ENCODE measurements at places on chromosomes 1 and 21.

DNA sequence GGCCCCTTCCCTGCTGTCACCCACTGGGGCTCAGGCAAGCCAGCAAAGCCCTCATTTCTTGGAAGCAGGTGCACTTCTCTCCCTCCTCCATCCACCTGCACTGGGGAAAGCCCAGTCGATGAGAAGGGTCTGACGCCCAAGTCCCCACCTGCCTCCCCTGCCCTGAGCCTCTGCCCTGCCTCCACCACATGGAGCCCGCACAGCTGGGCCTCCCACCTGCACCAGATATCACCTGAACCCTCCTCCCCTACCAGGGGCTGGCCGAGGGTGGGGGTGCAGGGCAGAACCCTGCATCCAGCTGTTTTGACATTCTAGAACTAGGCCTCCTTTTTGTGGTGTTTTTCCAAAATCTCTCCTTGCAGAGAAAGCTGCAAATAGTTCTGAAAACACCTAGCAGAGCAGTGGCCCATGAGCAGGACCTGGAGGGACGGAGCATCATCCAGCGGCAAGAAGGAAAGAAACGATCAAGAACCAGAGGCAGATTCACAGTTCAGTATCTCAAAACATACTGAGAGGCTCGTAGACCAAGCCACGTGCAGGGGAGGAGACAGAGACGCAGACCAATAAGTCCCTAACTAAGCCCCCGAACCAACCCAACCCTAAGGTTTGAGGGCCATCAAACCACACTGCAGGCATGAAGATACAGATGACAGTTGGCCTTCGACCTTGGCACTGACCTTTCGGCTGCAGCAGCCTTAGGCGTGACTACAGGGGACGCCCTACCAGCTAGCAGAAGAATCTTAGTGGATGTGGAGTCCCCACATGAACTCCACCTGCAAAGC, 16.7 kb downstream of the CHD5 start:
- DNase-seq = no peak

DNA sequence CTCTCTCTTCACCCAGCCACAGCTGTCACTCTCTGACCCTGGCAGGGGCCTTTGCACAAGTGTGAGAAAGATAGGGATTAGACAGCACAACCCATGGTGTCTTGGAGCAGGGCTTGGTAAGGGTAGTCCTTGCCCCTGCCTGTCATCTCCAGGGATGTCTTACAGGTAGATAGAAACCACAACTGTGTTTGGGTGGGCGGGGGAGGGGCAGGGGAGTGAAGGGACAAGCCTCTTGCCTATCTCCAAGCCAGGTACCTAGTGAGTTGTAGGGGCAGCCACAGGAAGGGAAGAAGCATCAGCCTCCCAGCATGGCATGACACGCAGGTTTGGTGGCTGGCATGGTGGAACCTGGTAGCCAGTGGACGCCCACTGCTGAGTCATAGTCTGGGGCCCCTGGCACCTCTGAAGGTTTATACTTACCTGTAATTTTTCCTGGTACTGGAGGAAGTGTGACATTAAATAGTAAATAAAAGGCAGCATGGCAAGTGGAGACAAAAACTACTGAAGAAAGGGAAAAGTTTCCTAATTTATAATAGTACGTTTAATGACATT, 97.5 kb downstream of the CLEC20A start:
- no peak for DNase-seq

DNA sequence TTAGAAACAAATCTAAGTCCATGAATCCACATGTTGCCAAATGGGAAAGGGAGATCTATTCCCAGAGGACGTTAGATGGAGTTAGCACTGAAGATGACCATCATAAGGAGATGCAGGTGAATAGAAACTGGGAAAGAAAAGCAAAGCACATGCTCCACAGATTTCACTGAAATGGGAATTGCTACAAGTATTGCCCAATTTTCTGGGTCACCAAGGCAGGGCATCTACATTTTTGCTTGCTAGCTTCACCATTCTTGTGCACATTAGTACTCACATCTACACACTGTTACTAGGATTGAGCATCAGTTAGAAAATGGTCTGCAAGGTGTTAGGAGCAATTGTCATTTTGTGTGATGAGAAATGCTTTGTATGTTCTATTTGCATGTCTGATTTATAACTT, 99.1 kb downstream of the JAK1 start:
- no peak for DNase-seq

- DNase-seq = no peak
Measured at GRCh38 chr1:113434874-113435175, 44.5 kb downstream of the MAGI3 start.

- no peak for DNase-seq
Measured at GRCh38 chr1:228544921-228545591, 57.9 kb downstream of the RNF187 start.

DNA sequence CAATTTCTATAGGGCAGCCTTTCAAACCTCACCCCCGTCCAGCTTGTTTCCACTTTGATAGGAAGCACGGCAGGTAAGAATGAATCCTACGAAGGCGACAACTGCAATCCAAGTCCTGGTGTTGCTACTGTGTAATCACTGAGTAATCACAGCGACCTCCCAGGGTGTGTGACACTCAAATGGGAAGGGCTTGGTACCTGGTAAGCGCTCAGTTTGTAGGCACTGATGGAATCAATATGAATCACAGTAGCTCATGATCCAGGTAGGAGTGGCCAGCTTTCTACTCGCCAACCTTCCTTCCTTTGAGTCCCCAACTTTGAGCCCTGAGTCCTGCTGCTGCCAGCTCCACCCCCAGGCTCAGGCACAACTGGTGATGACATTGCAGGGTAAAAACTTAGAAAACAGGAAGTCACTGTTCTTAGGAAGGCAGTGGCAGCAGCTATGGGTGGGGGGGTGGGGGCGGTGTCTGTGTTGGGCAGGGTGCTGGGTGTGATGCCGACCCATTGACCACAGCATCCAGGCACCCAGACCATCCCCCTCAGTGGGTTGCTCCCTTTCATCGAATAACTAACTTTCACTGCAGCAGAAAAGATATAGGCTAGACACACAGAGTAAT, 70.7 kb downstream of the CD247 start:
- DNase-seq = no peak

DNA sequence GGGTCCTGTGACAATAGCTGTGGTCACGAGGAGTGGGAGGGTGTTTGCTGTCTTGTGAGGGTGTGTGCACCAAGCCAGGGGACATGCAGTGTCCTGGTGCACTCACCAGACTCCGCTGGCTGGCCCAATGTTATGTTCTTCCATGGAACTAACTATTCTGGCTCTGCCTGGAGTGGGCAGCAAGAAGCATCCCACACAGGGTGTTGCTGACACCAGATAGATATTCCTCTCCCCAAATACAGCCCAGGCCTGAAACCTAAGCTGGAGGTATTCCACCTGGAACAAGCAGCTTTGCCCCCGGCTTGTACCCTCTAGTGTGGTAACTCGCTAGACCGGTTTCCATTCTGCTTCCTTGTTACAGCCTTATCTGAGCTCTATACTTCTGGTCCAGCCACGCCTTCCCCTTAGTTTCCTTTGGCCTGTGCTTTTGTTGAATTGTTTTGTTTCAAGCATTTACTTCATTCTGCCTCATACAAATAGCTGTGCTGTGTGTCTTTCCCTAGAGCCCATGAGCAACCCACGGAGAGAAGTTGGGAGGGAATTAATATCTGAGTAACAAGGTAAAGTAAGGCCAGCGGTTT, 14.7 kb upstream of the LY9 start:
- no peak for DNase-seq

DNA sequence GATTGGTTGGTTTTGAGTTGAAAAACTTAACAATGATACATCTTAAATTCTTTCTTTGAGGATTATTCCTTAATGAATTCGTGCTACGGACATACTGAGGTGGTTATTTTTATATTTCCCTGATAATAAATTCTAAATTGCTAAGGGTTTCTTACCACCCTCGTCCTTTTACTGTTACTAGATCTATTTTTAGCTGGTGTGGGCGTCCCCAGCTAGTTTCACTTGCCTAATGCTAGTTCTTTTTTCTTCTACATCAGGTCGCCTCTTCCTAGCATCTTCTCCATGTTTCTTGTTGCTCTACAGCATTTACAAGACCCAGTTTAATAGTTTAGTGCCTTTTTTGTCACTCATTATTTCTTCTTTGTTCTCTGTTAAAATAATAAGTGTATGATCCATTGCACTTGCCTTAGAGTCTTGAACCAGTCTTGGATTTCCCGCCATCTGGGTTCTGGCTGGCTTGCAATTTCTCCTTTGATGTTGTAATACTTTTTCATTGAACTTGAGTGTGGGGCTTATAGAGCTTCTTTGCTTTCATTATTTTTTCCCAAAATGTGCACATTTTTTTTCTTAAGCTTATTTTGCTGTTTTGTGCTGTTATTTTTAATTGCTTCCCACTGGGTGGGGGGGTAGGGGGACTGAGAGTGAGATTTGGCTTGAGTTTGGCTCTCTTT, 677 bp upstream of the HSD11B1 start:
- no peak for DNase-seq

- no peak for DNase-seq
Measured at GRCh38 chr1:79852004-79852403, 845.5 kb upstream of the ADGRL4 start.

DNA sequence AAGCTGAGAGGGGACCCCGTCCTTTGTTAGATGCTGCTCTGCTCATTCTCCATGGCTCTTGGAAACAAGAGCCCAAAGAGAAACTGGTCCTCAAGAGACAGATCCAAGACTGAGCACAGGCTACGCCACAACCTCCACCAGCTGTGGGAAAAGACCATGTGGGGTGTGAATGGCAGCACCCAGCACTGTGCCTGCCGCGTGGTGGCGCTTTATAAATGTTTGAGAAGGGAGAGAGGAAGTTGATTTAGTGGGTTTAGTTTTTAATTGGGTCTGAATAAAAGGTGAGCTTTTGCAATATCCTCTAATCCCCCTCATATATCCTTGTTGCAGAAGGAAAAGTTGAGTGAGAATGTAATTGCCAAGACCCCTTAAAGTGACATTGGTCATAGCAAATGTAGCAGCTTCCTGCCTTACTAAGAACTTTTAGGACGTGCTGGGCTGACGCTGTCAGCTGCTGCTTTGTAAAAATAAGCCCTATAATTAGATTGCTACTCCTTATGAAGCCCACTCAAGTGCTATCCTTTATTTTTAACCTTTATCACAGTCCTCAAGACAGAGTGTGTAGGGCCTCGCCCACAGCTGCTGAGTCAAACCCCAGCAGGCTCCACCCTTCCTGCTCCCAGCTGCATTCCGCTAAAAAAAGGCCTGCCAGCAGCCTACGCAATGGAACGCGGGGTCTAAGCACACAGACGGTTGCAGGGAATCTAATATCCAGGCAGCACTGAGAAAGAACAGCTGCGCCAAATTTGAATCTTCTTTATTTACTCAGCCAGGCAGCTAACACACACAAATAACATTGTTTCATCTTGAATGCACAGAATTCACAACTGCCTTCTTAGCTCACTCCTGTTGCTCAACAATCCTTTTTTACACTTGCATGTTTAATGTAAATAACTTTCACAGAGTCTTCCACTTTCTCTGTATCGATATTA, 47.4 kb upstream of the PRDX6 start:
- DNase-seq = peak; percentile 39

DNA sequence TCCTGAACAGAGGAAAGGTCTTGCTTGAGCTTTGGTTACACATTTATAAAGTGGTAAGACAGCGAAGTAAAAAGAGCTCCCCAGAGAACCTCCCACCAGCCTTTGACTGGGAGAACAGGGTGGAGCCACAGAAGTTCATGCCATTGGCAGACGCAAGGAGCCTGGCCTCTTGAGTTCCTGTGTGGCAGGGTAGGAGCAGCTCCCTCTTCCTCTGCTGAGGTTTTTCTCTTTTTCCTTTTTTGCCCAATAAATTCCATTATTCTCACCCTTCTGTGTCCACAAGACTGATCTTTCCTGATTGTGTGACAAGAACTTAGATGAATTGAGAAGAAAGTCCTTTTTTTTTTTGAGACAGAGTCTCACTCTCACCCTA, 4.3 kb downstream of the THEM4 start:
- DNase-seq = no peak

DNA sequence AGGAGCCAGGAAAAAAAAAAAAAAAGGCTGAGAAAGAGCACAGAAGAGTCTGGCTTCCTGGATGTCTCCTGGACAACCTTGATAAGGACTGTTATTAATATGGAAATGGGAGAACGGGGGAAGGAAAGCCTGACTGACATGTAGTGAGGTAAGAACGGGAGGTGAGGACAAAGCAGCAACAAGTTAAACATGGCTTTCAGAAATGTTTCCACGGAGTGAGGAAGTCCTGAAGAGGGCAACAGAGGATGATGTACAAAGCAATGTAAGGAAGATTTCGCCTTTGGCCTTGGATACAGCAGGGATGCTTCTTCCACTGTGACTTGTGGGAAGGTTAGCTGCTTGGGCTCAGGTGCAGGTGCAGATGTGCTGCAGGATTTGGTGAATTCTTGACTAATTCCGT, 11.9 kb upstream of the NIBAN1 start:
- no peak for DNase-seq

DNA sequence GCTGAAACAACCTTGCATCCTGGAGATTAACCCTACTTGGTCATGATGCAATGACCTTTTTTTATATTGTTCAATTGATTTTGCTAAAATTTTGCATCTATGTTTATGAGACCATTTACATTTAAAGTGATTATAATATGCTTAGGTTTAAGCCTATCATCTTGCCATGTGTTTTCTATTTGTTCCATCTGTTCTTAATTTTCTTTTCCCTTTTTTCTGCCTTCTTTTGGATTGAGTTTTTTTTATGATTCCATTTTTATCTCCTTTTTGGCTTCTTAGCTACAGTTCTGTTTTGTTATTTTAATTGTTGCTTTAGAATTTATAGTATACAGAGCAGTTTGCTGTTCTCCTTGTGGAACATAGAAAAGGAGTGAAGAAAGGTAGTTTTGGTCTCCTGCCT, 385.1 kb upstream of the USP24 start:
- DNase-seq = no peak

GRCh38 chr1:165344198-165344597, 12.3 kb downstream of the LMX1A start:
- DNase-seq = no peak

DNA sequence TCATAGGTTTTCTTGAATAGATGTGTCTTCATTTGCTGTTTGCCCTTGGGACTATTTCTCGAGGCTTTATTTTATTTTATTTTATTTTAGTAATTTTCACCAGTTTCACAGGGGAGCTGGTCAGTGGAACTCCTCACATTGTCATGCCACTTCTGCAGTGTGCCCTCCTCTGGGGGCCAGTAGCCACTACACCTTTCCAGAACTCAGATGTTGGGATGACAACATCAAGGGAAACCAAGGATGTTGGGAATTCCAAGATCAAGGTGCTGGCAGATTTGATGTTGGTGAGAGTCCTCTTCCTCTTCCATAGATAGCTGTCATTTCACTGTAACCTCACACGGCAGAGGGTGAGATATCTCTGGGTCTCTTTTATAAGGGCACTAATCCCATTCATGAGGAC, 35.5 kb downstream of the SLC26A9 start:
- DNase-seq = no peak

GRCh38 chr21:35485364-35485763, 436.3 kb upstream of the RUNX1 start:
- DNase-seq = no peak

- peak; percentile 94 for DNase-seq
Measured at GRCh38 chr1:9435153-9435636, 104.1 kb upstream of the SLC25A33 start.

- DNase-seq = peak; percentile 85
Measured at GRCh38 chr1:18956193-18957135, at the start of gene IFFO2. IFFO2 (minus strand) TSS chr1:18956676; CDS start chr1:18956332, 344 bp downstream.
